Activated CD4-positive, alpha-beta T cell treated with anti-CD3 and anti-CD28 coated beads, Interleukin-2, amount 10 ng/mL, durations not matched to agents 7 days and 5 days (primary cell): ENCODE measurements at places on chromosomes 1 and 21. TPM values are rescaled to one million over a fixed set of nuclear protein-coding genes. Genes with fewer than 3 reads are reported as not detected.

GRCh38 chr1:227796359-227796915, 19.0 kb upstream of the PRSS38 start:
- H3K4me3 ChIP-seq: no peak overlapping the region
- H3K36me3 ChIP-seq: no peaks in the 10 kb centered on the region
- H3K27ac ChIP-seq: no peak overlapping the region

Gene FCRLB
- 0.25 TPM for total RNA-seq

- no peak overlapping the region for H3K4me3 ChIP-seq
- peaks cover 10% of the 10 kb centered on the region for H3K4me1 ChIP-seq
- no peaks in the 10 kb centered on the region for H3K36me3 ChIP-seq
- no peaks in the 10 kb centered on the region for H3K27me3 ChIP-seq
Observed at GRCh38 chr1:41503538-41504113, 19.1 kb upstream of the EDN2 start.

GRCh38 chr1:95095833-95096217, 21.3 kb upstream of the TLCD4 start:
- H3K27me3 ChIP-seq: peaks cover 3% of the 10 kb centered on the region
- no peak for DNase-seq
- H3K4me3 ChIP-seq: no peak overlapping the region
- H3K36me3 ChIP-seq: no peaks in the 10 kb centered on the region

Gene LGR6
- total RNA-seq: not detected

Gene S100A6
- total RNA-seq: 557 TPM

Gene AKNAD1
- total RNA-seq: not detected

GRCh38 chr21:36379251-36379650, 5.9 kb upstream of the CHAF1B start:
- H3K36me3 ChIP-seq: peaks cover 24% of the 10 kb centered on the region
- DNase-seq: no peak
- H3K27ac ChIP-seq: no peak overlapping the region
- H3K4me3 ChIP-seq: no peak overlapping the region

DNA sequence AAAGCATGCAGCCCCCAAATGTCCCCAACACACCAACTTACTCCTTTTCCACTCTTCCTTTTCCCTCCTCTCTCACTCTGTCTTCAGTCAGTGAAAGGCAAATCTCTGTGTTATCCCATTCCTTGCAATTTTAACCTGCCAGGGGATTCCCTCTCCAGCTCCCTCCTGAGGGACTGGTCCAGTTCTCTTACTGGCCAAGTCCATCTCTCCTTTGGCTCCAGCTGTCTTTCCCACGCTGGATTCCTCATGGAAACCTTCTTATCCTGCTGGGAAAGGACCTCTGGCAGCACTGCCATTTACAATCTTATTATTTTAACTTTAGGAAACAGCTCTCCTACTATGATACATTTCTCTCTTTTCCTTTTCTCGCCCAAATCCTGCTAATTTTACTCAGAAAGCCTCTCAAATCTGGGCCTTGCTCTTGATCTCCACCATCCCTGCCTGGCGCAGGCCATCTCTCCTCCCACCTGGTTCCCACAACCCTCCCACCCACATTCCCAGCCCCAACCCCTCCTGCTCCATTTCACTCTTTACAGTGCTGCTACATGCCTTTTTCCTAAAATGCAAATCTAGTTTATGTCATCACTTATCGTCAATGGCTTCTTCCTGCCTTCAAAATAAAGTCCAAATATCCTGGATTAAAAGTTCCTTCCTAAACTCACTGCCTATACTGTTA, 72.7 kb upstream of the CNN3 start:
- H3K27me3 ChIP-seq: no peaks in the 10 kb centered on the region
- H3K4me3 ChIP-seq: no peak overlapping the region
- no peaks in the 10 kb centered on the region for H3K4me1 ChIP-seq
- no peaks in the 10 kb centered on the region for H3K36me3 ChIP-seq
- DNase-seq: no peak
- no peak overlapping the region for H3K27ac ChIP-seq

DNA sequence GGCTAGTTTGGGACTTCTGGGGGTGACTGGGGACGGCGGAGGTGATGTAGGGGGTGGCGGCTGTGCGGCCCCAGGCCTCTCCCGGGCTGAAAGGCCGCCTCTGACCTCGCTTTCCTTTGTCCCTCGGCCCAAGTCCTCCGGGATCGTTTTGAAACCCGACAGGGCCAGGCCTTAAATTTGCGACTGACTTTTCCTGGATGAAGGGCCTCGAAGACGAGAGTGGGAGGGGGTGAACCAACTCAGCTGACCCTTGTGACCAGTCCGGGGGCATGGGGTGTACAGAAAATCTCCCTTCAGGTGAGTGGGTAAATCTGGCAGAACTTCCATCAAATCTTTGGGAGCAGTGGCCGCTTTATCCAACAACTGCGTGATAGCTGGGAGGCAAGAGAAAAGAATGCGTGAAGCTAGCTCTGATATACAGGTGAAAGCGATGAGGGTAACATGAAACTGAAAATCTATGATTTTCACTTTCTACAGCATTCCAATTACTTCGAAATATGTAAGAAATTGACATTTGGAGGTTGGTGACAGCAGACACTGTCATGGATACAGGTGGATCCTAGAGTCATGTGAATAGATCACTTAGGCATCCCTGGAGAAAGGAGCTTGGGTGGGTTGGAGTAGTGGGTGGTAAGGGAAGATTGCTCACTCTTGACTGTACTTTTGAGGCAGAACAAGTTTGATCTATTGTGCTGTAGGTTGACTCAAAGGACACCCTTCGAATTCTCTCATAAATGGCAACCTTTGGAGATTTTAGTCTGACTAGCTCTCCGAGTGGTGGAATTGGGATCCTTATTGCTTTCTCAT, 885 bp downstream of the AHCYL1 start:
- no peak for DNase-seq
- peaks cover 43% of the 10 kb centered on the region for H3K4me1 ChIP-seq
- peak overlapping the region; percentile 89 for H3K4me3 ChIP-seq
- H3K27me3 ChIP-seq: no peaks in the 10 kb centered on the region

- DNase-seq: no peak
- no peak overlapping the region for H3K4me3 ChIP-seq
- H3K27me3 ChIP-seq: peaks cover 6% of the 10 kb centered on the region
- H3K4me1 ChIP-seq: no peaks in the 10 kb centered on the region
- no peaks in the 10 kb centered on the region for H3K36me3 ChIP-seq
- H3K27ac ChIP-seq: no peak overlapping the region
Observed at GRCh38 chr21:15119486-15119885, 54.7 kb upstream of the NRIP1 start.

Gene KIF21B
- total RNA-seq: 104 TPM

- peaks cover 4% of the 10 kb centered on the region for H3K36me3 ChIP-seq
- DNase-seq: no peak
- H3K4me1 ChIP-seq: peaks cover 8% of the 10 kb centered on the region
- no peaks in the 10 kb centered on the region for H3K27me3 ChIP-seq
- H3K4me3 ChIP-seq: no peak overlapping the region
Observed at GRCh38 chr1:89770391-89770790, 50.4 kb upstream of the LRRC8D start.

Gene SLC45A1
- 0.32 TPM for total RNA-seq

DNA sequence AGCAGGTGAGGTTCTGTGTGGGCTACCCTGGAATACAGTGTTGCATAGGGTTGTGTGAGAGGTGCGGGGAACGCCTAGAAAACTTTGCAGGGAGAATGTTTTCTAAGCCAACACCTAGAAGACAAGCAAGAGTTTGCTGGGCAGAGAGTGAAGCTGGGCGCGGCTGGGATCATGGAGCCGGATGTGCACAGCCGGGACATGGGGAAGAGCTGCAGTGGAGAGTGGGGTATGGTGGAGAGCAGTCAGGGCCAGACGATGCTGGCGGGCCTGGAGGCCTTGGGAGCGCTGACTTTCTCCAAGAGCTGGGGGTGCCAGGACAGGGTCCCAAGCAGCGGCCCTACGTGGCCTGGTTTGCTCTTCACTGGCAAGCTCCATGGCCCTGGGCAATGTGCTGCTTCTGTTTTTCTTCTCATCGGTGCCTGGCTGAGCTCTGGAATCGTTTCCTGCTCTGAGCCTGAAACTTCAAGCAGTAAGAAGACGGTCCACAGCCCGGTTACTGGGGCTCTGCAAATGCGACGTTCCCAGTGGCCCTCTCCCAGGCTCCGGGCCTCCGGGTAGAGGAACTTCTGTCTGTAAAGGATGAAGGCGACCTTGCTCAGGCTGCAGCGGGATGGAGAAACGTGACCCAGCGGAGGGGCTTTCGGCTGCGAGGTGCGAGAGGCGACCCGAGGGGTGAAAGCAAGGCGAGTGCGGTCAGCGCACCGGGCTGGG, 51.9 kb upstream of the CD34 start:
- H3K4me3 ChIP-seq: peak overlapping the region; percentile 66
- peaks cover 47% of the 10 kb centered on the region for H3K27me3 ChIP-seq
- DNase-seq: peak; percentile 17
- H3K27ac ChIP-seq: peak overlapping the region; percentile 71
- H3K36me3 ChIP-seq: no peaks in the 10 kb centered on the region

GRCh38 chr1:15371610-15372545, 37.8 kb upstream of the EFHD2 start:
- no peaks in the 10 kb centered on the region for H3K36me3 ChIP-seq
- H3K4me1 ChIP-seq: no peaks in the 10 kb centered on the region
- H3K27ac ChIP-seq: no peak overlapping the region
- H3K4me3 ChIP-seq: no peak overlapping the region
- peaks cover 2% of the 10 kb centered on the region for H3K27me3 ChIP-seq

Gene CD2
- total RNA-seq: 206 TPM

- no peak overlapping the region for H3K4me3 ChIP-seq
- no peaks in the 10 kb centered on the region for H3K4me1 ChIP-seq
- DNase-seq: no peak
- no peaks in the 10 kb centered on the region for H3K36me3 ChIP-seq
- no peaks in the 10 kb centered on the region for H3K27me3 ChIP-seq
Observed at GRCh38 chr1:99726818-99727217, 39.6 kb downstream of the FRRS1 start.

GRCh38 chr1:59415881-59416280, 119.0 kb downstream of the FGGY start:
- H3K27me3 ChIP-seq: no peaks in the 10 kb centered on the region
- no peak overlapping the region for H3K27ac ChIP-seq
- no peak overlapping the region for H3K4me3 ChIP-seq
- no peak for DNase-seq
- no peaks in the 10 kb centered on the region for H3K4me1 ChIP-seq
